ENCODE measurements at places on chromosomes 12 and 14. TPM values are rescaled to one million over a fixed set of nuclear protein-coding genes. Genes with fewer than 3 reads are reported as not detected.

Gene REP15
- not detected for total RNA-seq

Gene FOXN4
- not detected for total RNA-seq

Gene ATP5F1B
- total RNA-seq: 529 TPM

Gene KLRF1
- 0.38 TPM for total RNA-seq

GRCh38 chr12:10469701-10470100 lies 16.5 kb upstream of the KLRC1 start:
- H3K27ac ChIP-seq: no peak overlapping the region
- no peak overlapping the region for H3K4me3 ChIP-seq
- H3K27me3 ChIP-seq: peaks cover 8% of the 10 kb centered on the region
- no peaks in the 10 kb centered on the region for H3K4me1 ChIP-seq
- no peak for DNase-seq
- H3K36me3 ChIP-seq: no peaks in the 10 kb centered on the region

GRCh38 chr12:9957834-9958233 lies 13.4 kb upstream of the CLEC12A start:
- peaks cover 37% of the 10 kb centered on the region for H3K4me1 ChIP-seq
- DNase-seq: no peak
- no peak overlapping the region for H3K4me3 ChIP-seq
- no peaks in the 10 kb centered on the region for H3K27me3 ChIP-seq

DNA sequence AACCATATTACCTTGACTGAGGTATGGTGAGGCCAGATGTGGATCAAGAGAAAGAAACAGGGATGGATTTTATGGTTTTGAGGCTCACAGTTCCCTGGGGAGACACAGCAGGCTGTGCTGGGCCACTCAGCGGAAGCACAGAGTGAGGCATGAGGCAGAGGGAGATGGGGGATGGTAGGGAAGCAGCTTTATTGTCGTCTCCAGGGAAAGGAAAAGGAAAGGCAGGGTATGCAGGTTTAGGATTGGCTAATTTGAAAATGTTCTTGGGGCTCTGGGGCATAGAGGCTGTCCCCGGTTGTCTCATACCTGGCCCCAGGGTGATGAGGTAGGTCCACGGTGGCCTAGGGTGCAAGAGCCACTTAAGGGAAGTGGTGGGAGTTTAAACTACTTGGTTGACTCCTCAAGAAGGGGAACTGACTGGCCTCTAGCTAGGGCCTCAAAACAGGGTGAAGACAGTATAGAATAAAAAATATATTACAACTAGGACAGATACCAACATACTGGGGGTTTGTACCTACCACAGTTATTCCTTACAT lies 322.8 kb downstream of the RGS6 start:
- no peaks in the 10 kb centered on the region for H3K4me1 ChIP-seq
- H3K4me3 ChIP-seq: no peak overlapping the region
- no peak for DNase-seq
- no peak overlapping the region for H3K27ac ChIP-seq
- no peaks in the 10 kb centered on the region for H3K36me3 ChIP-seq

DNA sequence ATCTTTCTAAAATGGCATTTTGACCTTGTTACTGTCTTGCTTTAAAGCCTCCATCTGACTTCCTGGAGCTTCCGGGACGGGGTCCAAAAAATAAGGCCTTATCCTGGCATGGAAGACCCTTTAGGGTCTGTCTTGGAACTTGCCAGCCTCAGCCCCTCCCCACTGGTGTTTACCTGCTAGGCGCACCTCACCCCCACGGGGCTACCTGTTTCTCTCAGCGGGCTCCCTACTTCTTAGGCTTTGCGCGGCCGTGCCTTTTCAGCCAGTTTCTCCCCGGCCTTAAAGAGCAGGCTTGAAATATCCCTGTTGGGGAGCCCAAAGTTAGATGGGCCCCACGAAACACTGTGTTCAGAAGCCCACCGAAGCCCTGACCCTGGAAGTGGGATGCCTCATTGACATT lies 5.1 kb downstream of the RTL1 start:
- H3K4me1 ChIP-seq: no peaks in the 10 kb centered on the region
- no peak overlapping the region for H3K4me3 ChIP-seq
- DNase-seq: no peak
- H3K27me3 ChIP-seq: peaks cover 32% of the 10 kb centered on the region

- no peak within 1 kb of the TSS for H3K4me3 ChIP-seq
- peaks cover 4% of the 10 kb centered on the region for H3K36me3 ChIP-seq
- no peak for DNase-seq
- peaks cover 13% of the 10 kb centered on the region for H3K27me3 ChIP-seq
Observed at GRCh38 chr12:10453156-10453555, at the start of gene KLRC1. Gene KLRC1, minus strand, starts transcription at chr12:10453377. Its CDS starts 2,221 bp downstream, at chr12:10451156.

- H3K4me3 ChIP-seq: no peak overlapping the region
- no peak for DNase-seq
- H3K27ac ChIP-seq: no peak overlapping the region
- peaks cover 2% of the 10 kb centered on the region for H3K4me1 ChIP-seq
- no peaks in the 10 kb centered on the region for H3K36me3 ChIP-seq
- peaks cover 17% of the 10 kb centered on the region for H3K27me3 ChIP-seq
Observed at GRCh38 chr14:77065851-77066577, 32.0 kb upstream of the CIPC start.

- no peak overlapping the region for H3K4me3 ChIP-seq
- no peaks in the 10 kb centered on the region for H3K27me3 ChIP-seq
- DNase-seq: no peak
- H3K27ac ChIP-seq: no peak overlapping the region
- H3K36me3 ChIP-seq: peaks cover 6% of the 10 kb centered on the region
Observed at GRCh38 chr12:93778306-93778705, 101.1 kb downstream of the CRADD start.

DNA sequence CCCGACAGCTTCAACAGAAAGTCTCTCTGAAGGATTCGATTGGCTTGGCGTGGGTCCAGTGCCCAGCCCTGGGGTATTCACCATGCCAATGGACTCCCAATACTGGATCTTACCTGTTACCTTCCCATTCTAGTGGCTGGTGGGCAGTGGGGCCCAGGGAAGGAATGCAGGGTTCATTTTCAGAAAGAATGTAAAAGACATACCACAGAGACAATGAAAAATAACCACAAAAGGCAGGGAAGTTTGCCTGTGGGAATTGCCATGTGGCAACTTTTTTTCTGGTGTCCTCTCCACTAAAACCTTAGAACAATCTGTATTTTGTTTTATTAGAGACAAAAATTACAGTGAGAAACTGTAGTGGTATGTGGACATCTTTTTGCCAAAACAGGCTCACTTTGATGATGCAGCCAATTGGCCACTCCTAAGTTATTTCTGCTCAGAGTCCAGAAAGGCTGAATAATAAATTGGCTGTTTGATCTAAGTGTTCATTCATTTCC lies 55.2 kb downstream of the PTGER2 start:
- no peak overlapping the region for H3K27ac ChIP-seq
- no peak overlapping the region for H3K4me3 ChIP-seq

- DNase-seq: peak; percentile 66
- peak overlapping the region; percentile 98 for H3K27ac ChIP-seq
- peaks cover 2% of the 10 kb centered on the region for H3K27me3 ChIP-seq
- H3K4me1 ChIP-seq: peaks cover 61% of the 10 kb centered on the region
- peak overlapping the region; percentile 34 for H3K4me3 ChIP-seq
Observed at GRCh38 chr12:11981121-11981733, 89.5 kb upstream of the BCL2L14 start.

DNA sequence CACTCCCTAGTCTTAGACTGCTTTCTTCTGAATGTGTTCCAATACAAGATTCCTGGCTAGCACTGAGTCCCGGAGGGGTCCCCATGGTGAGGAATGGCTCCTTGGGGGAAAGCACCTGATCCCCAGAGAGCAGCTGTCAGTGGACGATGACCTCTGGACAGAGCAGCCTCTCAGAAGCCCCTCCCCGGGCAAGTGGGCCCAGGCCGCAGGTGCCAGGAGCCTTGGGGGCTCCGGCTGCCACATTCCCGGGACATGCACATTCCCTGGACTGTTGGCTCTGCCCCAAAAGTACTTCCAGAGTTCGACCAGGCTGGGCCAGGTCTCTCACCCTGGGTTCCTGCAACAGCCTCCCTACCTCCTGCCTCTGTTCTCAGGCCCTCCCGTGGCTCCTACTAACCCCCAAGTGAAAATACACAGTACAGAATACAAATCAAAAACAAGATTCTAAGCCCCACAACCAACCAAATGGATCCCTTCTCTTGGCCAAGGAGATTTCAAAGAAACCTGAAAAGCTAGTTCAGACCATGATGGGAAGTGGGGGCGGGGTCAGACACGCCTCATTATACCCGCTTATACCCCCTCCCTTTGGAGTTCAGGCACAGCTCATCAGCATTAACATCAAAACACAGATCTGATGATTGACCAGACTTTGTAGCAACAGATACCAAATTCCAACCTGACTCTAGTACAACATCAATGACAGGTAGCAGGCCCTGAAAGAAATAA lies 23.3 kb upstream of the BTBD6 start:
- H3K4me3 ChIP-seq: no peak overlapping the region
- DNase-seq: no peak

GRCh38 chr14:102927878-102928411 lies 5.5 kb downstream of the AMN start:
- no peak overlapping the region for H3K4me3 ChIP-seq
- no peak for DNase-seq
- peaks cover 49% of the 10 kb centered on the region for H3K27me3 ChIP-seq
- peaks cover 13% of the 10 kb centered on the region for H3K4me1 ChIP-seq
- no peak overlapping the region for H3K27ac ChIP-seq

DNA sequence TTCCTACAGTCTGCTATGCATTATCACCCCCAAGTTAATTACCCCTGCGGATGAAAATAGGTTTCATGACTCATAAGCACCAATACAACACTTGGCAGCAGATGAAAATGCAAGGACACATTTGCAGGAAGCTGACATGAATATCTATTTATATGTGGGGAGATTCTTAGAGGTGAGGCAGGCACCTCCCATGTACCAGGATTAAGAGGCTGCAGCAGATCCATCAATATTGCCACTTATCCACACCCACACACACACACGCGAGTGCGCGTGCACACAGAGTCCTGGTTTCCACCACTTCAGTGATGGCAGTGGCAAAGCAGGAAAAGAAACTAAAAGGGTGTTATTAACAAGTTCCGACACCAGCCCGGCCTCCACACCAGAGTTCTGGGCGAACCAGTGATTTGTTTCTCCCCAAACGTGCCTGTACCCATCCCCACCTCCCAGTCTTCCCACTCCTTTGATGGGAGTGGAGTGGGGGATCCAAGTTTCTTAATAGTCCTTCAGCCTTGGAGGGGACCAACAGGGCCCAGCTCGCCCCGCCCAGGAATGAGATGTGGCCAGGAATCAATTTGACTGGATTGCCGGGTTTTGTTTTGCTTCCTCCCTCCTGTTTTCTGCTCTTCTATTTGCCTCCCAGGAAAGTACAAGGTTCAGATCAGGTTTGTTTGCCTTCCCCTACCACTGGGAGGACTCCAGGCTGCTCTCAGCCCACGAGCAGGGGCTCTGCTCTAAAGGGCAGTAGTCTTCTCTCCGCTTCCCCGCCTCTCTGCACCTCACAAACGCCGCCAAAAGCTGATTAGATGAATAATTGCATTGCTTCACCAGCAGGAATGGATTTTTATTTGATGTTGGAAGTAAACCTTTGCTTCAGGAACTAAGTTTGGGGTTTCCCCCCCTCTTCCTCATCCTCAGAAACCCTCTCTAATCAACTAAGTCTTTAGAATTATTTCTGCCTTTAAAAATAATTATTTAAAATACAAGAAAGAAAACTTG lies 5.2 kb downstream of the IRF2BPL start:
- peaks cover 31% of the 10 kb centered on the region for H3K36me3 ChIP-seq
- peak; percentile 38 for DNase-seq
- H3K27me3 ChIP-seq: no peaks in the 10 kb centered on the region
- H3K4me1 ChIP-seq: peaks cover 46% of the 10 kb centered on the region
- H3K27ac ChIP-seq: peak overlapping the region; percentile 84

GRCh38 chr12:110249716-110250225 lies 31.3 kb upstream of the ATP2A2 start:
- no peak overlapping the region for H3K27ac ChIP-seq
- H3K4me3 ChIP-seq: no peak overlapping the region
- no peaks in the 10 kb centered on the region for H3K4me1 ChIP-seq
- H3K36me3 ChIP-seq: no peaks in the 10 kb centered on the region

DNA sequence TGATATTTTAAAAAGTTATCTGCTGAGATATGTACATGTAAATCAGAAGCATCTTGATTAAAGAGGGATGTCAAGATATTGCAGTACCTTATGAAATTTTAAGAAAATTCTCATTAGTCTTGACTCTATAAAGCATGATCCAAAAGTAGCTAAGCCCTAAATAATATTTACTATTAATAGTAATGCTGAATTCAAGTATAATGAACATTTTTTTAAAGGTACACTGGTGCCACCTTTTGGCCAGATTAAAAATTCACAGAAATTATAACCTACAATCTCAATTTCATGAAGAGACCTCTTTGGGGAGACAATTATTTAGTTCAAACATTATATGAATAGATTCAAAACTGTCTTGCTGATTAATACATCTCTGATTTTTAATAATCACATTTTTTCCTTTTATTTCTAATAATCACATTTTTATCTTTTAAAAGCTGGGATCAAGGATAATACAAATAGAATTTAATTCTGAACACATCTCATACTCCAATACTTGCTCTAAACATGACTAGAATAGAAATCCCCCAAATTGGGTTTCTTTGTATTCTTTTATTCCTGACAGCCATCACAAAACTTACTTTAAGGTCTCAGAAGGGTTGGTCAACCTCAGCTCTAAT lies 13.4 kb downstream of the AKAP5 start:
- H3K4me1 ChIP-seq: peaks cover 11% of the 10 kb centered on the region
- peaks cover 16% of the 10 kb centered on the region for H3K36me3 ChIP-seq
- no peak for DNase-seq

DNA sequence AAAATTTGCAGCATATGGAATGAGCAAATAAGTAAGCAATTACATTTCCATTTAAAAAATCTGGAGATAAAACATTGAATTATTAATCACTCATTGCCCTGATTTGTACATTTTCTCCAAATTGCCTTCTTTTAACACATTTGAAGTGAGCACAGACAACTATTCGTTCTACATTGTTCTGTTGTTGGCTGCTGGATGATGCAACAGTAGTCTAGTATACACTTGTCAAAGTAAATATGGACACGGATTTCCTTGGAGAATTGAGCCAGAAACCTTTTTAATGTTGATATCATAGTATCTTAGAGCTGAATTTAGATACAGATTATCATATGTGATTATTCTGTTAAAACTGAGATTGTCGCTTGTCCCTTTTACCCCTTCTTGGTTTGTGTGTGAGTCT lies 188.2 kb downstream of the FUT8 start:
- no peak for DNase-seq
- H3K4me1 ChIP-seq: peaks cover 2% of the 10 kb centered on the region
- H3K36me3 ChIP-seq: no peaks in the 10 kb centered on the region

GRCh38 chr12:49939707-49940106 lies 10.8 kb upstream of the AQP2 start:
- H3K36me3 ChIP-seq: no peaks in the 10 kb centered on the region
- H3K4me3 ChIP-seq: no peak overlapping the region
- no peak overlapping the region for H3K27ac ChIP-seq
- peaks cover 38% of the 10 kb centered on the region for H3K4me1 ChIP-seq

GRCh38 chr12:29709054-29709453 lies 74.7 kb downstream of the TMTC1 start:
- no peaks in the 10 kb centered on the region for H3K4me1 ChIP-seq
- H3K27me3 ChIP-seq: no peaks in the 10 kb centered on the region
- DNase-seq: no peak

- peaks cover 93% of the 10 kb centered on the region for H3K27me3 ChIP-seq
- H3K27ac ChIP-seq: no peak overlapping the region
- no peak for DNase-seq
- peaks cover 16% of the 10 kb centered on the region for H3K4me1 ChIP-seq
Observed at GRCh38 chr12:54046809-54047159, 6.9 kb upstream of the HOXC4 start.

GRCh38 chr12:46785382-46785781 lies 40.4 kb downstream of the SLC38A4 start:
- H3K27ac ChIP-seq: no peak overlapping the region
- peaks cover 19% of the 10 kb centered on the region for H3K27me3 ChIP-seq
- H3K4me1 ChIP-seq: no peaks in the 10 kb centered on the region
- H3K4me3 ChIP-seq: no peak overlapping the region
- no peak for DNase-seq

Measured in activated CD4-positive, alpha-beta memory T cell treated with anti-CD3 and anti-CD28 coated beads, Interleukin-2, amount 10 ng/mL, durations not matched to agents 7 days and 5 days (primary cell).